ENCODE measurements at places on chromosomes 5 and 9.

GRCh38 chr5:9183992-9184391, 361.9 kb downstream of the SEMA5A start:
- DNase-seq = no peak

GRCh38 chr5:42721484-42721883, 35.1 kb upstream of the CCDC152 start:
- DNase-seq = no peak

- DNase-seq = no peak
These were observed 348.7 kb downstream of the MAN2A1 start for GRCh38 chr5:110038297-110038997.

DNA sequence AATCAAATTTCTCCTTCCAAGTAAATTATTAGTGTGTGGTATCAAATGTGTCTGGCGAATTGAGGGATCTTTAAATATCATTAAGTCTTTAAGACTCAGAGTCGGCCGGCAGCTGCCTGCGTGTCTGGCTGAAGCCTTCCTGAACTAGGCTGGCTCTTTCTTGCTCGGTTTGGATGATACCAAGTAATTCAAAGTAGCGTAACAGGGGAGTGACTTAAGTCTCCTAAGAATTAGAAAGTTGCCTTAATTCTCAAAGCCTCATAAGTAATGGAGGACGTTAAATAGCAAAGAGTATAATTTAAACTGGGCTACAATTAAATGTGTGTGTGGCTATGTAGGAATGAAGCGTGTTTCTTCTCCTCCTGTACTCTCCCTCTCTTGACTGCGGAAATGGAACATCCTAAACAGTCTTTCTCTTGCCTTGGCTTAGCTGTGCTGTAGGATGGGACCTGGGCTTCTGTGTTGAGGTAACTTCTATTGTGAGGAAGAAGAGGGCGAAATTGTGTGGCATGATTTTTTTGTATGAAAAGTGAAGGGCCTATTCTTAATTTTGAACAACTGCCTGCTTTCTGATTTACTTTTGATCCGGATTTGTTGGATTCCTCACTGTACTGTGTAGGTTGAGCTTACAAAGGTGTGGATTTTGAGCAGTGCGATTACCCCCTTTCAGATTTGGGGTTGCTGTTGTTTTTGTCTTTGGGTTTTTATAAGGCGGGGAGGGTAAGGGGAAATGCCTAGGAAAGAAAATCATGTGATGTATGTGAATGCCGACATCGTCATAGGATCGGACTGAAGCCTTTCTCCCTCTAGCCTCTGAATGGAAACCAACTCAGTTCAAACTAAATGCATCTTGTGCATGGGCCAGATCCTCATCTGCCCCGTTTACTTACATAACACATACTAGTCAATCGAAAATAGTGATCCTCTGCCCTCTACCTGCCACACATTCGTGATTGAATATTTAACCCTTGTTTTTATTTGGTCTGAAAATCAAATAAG, 29.9 kb downstream of the CPEB4 start:
- peak; percentile 45 for DNase-seq

GRCh38 chr5:59423021-59423420, 470.5 kb downstream of the PDE4D start:
- DNase-seq = no peak

DNA sequence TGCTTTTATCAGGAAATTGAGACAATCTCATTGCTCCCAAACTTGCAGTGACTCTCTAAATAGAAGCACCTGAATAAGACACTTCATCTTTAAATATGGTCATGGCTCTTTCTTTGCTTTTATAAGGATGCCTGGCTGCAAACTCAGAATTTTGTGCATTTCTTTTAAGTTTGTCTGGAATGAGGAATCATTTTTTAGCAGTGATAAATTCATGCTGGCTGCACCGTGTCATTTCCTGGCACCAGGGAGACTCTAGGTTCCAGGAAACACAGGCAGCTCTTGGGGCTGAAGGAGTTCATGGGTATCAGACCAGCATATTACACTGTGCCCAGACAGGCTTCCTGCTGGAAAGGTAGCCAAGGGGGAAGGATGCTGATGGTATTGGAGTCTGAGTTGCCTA, 109.9 kb downstream of the NUDT12 start:
- DNase-seq = no peak

DNA sequence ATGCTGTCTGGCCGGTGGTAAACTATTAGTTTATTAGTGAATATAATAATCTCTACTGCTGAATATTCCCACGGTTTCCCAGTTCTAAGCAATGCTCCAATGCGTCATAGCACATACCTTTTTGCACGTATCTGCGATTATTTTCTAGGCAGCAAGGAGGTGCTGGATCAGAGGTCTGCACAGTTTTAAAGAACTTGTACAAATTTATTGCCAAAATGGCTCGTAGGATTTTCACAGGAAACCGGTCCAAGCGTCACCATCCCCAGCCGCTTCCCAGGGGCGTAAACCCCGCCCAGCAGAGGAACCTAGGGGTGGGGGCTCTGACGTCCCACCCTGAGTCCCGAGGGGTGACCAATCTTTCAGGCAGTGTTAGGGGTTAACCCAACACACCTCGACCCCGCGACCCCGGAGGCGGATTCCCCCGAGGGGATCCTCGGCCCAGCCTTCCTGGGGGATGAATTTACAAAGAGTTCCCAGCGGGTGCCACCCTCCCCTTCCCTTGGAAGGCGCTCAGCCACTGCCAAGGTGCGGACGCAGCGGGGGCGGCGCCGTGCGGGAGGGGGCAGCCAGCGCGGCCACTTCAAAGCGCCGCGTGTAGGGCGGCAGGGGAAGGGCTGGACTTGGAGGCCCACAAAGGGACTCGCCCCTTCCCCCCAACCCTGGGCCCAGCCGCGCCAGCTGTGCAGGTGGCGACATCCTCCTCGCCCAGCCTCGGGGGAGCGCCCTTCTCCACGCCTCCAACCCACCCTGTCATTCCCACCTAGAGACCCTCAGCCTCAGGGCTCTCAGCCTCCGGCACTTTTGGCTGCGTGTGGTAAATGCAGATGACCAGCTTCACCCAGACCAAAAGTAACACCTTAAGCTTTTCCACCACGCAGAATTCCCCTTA, 43.5 kb upstream of the TCF7 start:
- DNase-seq = no peak

GRCh38 chr9:4117835-4118610, 181.8 kb downstream of the GLIS3 start:
- no peak for DNase-seq

- DNase-seq = no peak
These were observed 58.3 kb upstream of the MOCS2 start for GRCh38 chr5:53167836-53168235.

DNA sequence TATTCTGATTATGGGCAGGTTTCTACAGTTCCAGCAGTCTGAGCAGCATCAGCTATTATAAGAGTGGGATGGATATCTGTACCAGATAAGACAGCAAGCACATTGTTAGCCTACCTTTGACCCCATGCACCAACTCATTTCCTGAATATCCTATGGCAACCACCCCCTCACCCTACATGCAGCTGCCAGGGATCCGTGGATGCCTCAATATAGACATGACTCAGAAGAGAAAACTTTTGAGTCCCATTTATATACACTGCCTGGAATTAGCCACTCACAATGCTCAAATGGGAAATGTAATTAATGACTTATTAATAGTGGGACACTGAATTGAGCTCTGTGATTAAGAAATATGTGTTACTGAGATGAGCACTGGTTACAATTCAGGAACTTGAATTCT, 124.4 kb downstream of the SSBP2 start:
- no peak for DNase-seq

DNA sequence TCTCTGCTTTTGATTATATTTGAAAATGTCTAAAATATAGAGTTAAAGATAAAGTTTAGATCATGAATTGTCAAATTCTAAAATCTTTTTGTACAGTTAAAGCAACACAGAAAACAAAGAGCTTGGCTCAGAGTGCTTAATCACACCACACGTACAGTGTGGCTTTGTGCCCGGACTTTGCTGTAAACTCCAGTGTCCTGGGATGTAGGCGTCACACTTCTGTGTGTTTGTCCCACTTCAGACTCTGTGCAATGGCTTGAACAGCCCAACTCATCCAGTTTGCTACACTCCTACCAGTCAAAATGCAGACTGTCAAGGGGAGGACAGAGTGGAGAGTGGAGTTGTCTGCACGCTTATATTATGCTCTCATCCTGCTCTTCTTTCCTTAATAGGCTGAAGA, 45.3 kb downstream of the SMARCA2 start:
- no peak for DNase-seq

GRCh38 chr5:124686239-124687004, 60.0 kb downstream of the ZNF608 start:
- DNase-seq = no peak

- peak; percentile 56 for DNase-seq
These were observed at the start of gene ARL10 for GRCh38 chr5:176365351-176366231. ARL10 (plus strand) TSS chr5:176365487; CDS start chr5:176365564, 77 bp downstream.

GRCh38 chr9:76176171-76176570, 218.1 kb downstream of the RFK start:
- no peak for DNase-seq
